ENCODE measurements at places on chromosomes 7 and 10.
A peak's percentile ranks its signal among the peaks of the same experiment; 100 is the strongest.

DNA sequence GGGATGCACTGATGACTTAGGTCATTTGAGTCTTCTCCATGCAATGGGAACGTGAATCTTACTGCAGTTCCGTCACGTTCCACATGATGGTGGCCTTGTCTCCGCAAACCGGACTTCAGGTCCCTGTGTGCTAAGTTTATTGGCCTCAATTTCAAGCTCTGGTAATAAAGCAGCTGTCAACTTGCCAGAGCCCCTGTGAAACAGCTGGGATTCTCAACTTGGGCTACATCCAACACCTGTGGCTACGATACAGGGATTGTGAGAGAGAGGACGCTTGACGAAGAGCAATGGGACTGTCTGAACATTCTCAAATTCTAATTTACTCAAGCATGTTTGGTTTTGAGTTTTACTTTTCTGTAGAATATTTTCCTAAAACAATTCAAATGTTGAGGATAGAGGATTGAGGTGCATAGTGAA lies 174.2 kb downstream of the PTN start:
- peak; percentile 24 for DNase-seq

- DNase-seq = no peak
Observed at GRCh38 chr7:24851786-24852185, 94.5 kb upstream of the GSDME start.

- DNase-seq = no peak
Observed at GRCh38 chr10:81177651-81178244, 640.0 kb downstream of the SH2D4B start.

DNA sequence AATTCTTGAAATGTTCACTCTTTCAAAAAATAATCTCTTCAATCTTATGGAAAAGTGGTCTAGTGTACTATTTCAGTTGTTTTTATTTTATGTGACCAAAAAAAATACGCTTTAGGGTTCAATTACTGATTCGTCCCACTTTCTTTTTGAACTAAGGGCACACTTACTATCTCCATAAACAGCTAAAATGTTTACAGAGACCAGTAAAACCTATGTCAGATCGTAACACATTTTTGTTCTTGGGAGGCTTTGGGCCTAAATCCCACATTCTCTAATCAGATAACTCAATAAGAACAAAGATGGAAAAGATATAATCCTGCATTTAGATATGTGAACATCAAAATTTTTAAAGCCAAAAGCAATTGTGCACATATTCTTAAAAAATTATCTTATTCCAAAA lies 29.8 kb upstream of the EPC1 start:
- no peak for DNase-seq

DNA sequence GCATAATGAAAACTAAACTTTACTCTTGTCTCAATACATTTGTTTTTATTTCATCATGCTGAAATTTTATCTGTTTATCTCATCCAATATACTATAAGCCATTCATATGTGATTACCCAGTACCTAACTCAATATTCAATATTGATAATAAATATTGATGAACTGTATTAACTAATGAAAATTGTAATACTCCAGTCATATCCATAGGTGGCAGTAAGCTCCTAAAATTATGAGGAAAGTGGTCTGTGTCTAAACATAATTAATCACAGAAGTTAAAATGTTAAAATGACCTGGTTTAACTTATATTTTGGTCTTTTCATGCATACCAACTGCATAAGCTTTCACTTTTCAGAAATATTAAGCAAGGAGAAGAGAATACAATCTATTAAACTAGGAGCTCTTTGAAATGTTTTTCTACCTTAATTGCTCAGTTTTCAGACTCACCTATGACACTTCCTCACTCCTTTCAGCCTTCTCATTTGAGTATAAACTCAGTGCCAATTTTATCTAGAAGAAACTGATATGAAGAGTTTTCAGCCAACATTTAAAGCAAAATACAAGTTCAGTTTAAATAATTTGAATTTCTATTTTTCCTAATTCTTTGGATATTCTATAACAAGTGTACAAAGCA lies 30.5 kb upstream of the VWDE start:
- no peak for DNase-seq

- no peak for DNase-seq
Observed at GRCh38 chr7:43586251-43586900, 3.5 kb downstream of the STK17A start.

GRCh38 chr7:155974186-155974897 lies 162.1 kb upstream of the SHH start:
- no peak for DNase-seq

DNA sequence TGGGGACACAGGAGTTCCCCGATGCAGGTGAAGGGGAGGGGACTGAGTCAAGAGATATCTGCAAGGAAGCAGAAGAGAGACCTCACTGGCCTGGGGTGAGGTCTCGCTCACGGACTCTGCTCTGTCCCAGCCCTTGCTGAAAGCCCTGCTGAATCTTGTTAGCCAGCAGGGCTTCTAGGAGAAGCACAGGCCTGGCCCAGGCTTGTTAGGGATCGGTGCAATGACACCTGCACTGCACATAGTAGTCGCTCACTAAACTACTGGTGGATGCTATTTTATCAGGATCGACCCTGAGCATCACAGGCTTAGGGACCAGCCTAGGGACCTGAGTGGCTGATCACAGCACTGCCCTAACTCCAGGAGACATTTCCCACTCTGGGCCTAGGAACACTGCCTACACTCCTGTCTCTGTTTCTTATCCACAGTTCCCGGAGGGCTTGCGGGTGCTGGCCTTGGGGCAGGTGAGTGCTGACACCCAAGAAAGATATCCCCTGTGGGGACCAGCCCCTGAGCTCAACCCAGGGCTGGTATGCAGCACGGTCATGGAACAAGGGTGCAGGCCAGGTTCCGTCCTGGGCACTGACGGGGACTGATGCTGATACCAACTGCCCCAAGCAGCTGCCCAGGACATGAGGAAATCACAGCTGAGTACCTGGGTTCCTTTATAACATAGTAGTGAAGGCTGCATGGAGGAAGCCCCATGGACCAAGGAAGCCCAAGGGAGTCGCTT lies 13.0 kb downstream of the ELN start:
- DNase-seq = no peak

DNA sequence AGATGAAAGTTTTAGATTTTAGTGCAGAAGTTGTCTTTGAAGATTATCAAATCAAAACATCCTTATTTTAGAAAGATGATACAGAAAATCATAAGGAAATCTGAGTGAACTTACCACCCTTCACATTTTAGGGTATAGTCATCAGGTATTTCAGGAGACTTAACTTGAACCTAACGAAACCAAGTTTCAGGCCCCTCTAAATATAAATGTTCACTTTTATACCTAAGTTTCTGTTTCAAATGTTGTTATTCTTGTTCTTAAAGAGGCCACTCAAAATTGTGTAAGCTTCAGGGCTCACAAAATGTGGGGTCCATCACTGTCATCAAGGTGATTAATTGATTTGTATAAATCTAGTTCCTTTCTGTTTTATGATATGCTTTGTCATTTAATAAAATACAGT lies 216.2 kb downstream of the KIAA1217 start:
- DNase-seq = no peak

- DNase-seq = no peak
Observed at GRCh38 chr10:29542723-29543122, 92.0 kb downstream of the SVIL start.

DNA sequence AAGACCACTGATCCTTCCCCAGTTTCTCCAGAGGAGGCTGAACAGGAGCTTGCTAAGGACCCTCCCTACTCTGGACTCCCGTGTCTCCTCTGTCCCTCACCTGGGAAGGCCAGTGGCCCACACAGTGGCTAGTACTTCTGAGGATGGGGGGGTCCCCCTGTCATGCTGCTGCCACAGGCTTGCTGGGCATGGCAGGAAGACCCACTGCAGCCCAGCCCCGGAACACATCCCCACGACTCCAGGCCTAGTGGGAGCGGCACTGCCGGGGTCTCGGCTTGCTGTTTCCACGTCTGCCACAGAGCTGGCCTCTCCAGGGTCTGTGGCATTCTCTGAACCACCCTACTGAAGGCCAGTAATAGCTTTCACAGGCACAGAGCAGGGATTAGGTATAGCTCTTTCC lies 25.9 kb upstream of the NPFFR1 start:
- DNase-seq = no peak

GRCh38 chr10:78899996-78900714 lies 168.6 kb upstream of the ZMIZ1 start:
- no peak for DNase-seq

DNA sequence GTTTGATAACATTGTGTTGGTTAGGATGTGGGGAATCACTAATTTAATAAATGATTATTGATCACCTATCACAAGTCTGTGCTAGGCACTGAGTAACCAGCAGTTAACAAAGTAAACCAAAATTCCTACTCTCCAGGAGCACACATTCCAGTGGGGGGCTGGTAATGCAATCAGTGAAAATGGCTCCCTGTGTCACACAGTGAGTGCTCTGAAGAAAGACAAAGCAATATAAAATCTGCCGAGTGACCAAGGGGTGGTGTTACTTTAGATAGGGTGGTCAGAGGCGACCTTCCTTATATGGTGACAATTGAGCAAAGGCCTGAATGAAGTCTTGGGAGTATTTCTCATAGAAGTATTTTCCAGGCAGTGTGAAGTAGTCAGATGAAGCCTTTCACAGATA lies 13.6 kb upstream of the SMC3 start:
- DNase-seq = no peak

DNA sequence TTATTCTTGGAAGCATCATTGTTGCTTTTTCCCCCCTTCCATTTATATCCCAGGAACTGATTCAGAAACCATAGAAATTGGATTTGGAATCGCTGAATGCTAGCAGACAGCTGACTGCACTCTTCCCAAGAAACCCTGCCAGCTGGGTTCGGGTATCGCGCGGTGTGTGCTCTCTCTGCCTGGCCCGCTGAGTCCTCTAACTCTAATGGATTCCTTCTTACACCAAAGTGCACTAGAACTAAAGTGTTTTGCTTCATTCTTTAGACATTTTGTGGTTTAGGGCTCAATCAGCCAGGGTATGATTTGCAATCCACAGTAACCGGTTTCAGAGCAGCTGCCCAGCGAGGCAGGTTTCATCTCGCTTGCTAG lies 92.2 kb downstream of the EGFR start:
- peak; percentile 84 for DNase-seq

- DNase-seq = no peak
Observed at GRCh38 chr7:96991546-96992191, 13.7 kb upstream of the DLX6 start.

DNA sequence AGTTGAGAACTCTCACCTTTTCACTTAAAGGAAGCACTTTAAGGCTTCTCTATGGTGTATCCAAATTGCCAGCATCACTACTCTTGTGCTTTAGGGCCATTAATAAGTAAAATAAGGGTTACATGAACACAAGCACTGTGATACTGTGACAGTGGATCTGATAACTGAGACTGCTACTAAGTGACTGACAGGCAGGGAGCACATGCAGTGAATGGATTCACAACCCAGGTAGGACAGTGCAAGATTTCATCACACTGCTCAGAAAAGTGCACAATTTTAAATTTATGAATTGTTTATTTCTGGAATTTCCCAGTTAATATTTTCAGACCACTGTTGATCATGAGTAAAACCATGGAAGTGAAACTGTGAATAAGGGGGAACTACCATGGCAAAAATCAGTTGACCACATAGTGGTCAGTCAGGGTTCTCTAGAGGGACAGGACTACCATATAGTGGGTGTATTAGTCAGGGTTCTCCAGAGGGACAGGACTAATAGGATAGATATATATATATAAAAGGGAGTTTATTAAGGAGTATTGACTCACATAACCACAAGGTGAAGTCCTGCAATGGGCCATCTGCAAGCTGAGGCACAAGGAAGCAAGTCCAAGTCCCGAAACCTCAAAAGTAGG lies 20.9 kb upstream of the CYP51A1 start:
- no peak for DNase-seq

DNA sequence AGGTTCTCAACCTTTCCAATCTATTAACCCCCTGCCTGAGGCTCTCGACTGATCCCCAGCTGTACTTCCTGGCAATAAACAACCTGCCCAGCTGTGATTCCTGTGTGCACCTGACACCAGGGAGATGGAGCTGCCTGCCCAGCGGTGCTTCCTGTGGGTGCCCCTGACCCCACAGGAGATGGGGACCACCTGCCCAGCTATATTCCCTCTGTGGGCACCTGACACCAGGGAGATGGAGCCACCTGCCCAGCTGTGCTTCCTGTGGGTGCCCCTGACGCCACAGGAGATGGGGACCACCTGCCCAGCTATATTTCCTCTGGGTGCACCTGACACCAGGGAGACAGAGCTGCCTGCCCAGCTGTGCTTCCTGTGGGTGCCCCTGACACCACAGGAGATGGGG lies 184.0 kb downstream of the DIP2C start:
- DNase-seq = no peak

- no peak for DNase-seq
Observed at GRCh38 chr7:30932562-30932961, 20.9 kb downstream of the AQP1 start.

DNA sequence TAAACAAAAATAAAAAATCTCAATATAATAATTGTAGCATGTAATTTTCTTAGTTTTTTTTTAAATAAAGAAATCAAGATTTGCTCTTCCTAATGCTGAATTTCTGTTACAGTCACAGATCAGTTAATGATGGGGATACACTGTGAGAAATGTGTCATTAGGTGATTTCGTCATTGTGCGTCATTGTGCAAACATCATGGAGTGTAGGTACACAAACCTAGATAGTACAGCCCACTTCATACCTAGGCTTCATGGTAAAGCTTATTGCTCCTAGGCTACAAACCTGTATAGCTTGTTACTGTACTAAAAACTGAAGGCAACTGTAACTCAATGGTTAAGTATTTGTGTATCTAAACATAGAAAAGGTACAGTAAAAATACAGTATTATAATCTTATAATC lies 74.4 kb upstream of the LSM8 start:
- DNase-seq = no peak

Measured in NCI-H187 treated with DMSO at 0.1 percent for 48 hours (cell line).